Esophagus squamous epithelium (tissue), 5 donors: ENCODE measurements at places on chromosomes 4 and X. TPM values are rescaled to one million over a fixed set of nuclear protein-coding genes. Genes with fewer than 3 reads are reported as not detected.

SLC9B2 gene
- 5.0 TPM for total RNA-seq

GRCh38 chr4:65696436-65696835 lies 26.1 kb upstream of the EPHA5 start:
- DNase-seq: no peak

- no peak for DNase-seq
These were observed 75.5 kb upstream of the ADRA2C start for GRCh38 chr4:3690551-3691152.

IL13RA2 gene
- 0.44 TPM for total RNA-seq

GRCh38 chr4:67746797-67747495 lies 7.2 kb downstream of the GNRHR start:
- no peak for DNase-seq

GRCh38 chr4:186643501-186644310 lies 80.0 kb downstream of the FAT1 start:
- no peak for DNase-seq

- no peak for DNase-seq
These were observed 181.0 kb downstream of the MAML3 start for GRCh38 chr4:139973015-139973414.

GAB3 gene
- 4.4 TPM for total RNA-seq

DNA sequence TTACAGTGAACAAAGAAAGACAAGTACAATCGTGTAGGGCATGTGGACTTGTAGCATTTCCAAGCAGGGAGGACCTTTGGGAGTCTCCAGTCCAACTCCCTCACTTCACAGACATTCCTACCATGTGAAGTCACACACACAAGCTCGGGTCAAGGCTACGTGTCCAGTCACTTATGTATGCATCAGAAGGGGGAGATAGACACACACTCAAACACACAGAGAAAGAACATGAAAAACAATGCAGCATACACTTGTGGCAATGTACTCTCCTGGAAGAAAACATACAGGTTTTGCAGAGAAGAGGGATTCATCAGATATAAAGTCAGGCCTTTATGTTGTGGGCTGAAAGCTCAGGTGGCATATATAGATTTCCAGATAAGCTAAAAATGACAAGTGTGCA lies 136.1 kb upstream of the MID1 start:
- no peak for DNase-seq

GRCh38 chrX:41718481-41719235 lies 5.3 kb upstream of the GPR82 start:
- no peak for DNase-seq

DNA sequence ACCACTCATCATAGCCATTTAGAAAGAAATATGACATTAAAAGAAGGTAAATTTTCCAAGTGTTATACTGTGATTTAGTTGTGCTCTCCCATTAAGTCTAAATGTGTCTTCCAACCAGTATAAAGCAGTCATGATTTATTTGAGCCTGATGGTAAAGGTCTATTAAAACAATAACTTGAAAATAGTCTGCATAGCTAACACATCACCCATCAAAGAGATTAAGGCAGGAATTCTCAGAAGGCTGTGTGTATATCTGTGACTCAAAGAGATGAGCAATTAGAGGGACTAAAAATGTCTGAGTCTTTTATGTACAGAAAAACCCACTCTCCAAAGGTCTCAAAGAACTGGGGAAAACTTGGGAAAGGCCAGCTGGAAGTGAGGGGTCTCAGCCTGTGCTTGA lies 70.3 kb upstream of the IQCM start:
- no peak for DNase-seq

GRCh38 chr4:177384856-177385397 lies 57.3 kb downstream of the AGA start:
- no peak for DNase-seq

GRCh38 chrX:127732709-127733108 lies 319.5 kb downstream of the ACTRT1 start:
- DNase-seq: no peak

RBMXL3 gene
- total RNA-seq: not detected

- DNase-seq: no peak
These were observed 418.9 kb upstream of the CPEB2 start for GRCh38 chr4:14583331-14583730.

GRCh38 chr4:126799416-126799815 lies 833.3 kb upstream of the INTU start:
- no peak for DNase-seq

SCRG1 gene
- total RNA-seq: not detected
